Spinal cord (tissue), 10 donors: ENCODE measurements at places on chromosomes 16 and 17.

DNA sequence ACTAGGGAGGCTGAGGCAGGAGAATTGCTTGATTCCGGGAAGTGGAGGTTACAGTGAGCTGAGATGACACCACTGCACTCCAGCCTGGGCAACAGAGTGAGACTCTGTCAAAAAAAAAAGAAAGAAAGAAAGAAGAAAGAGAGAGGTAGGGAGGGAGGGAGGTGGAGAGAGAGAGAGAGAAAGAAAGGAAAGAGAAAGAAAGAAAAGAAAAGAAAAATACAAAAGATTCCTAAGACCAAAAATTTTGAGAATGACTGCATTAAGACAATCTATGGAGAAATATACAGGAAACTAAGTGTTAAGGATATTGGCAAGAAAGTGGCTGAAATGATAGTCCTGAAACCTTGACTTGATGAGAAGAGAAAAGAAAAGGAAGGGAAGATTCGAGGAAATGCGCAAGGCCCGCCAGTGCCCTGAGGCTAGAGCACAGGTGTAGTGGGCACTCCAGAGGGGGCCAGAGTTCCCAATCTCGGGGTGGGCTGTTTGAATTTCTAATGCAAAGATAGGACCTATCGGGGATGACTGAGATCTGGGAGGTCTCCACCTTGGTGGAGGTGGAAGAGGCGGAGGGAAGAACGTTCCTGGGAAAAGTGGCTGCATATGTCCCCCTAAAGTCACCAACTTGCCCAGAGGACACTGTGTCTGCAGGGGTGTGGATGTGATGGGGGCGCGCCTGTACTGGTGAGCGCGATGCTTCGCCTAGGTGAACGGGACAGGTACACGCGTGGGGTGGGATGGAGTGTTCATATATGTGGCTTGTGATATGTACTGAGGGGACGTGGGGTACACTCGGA is 654 bp upstream of the SCNN1B start:
- no peak for DNase-seq

- DNase-seq: no peak
Measured at GRCh38 chr17:34760931-34761495, 181.6 kb downstream of the TMEM132E start.

DNA sequence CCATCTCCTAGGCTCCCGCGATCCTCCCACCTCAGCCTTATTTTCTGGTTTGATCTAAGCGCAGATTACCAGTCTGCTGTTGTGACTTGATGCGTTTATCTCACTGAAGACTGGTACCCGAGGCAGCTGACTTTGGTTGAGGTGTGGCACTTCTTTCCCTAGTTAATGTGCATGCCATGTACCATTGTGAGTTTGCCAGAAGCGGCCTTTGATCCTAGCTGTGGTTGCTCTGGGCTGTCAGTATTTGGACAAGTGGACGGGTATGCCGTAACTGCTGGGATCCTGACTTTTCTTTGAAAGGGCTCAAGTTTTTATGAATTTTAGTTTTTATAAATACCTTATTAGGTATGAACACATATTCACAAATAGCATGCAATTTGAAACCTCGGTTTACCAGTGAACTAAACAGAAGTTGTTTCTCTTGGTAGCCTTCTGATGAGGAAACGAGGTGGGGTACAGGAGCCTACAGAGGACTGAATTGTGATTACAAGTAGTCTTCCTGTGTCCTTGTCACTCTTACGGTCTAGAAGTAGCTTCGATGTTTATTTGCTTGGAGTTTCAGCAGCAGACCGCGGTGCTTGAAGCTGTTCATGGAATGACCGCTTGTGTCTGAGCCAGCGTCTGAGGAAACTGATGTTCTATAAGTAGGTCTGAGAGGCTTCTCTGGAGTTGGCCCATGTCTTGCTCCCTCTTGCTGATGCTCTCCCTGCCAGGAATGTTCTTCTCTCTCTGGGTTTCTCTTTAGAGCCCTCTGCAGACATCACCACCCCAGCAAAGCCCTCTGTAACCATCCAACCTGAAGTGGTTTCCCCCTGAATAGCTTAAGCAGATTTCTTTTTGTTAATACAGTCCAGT is 40.0 kb downstream of the SEC14L1 start:
- DNase-seq: no peak

- DNase-seq: no peak
Measured at GRCh38 chr16:4208341-4208751, 33.5 kb downstream of the SRL start.

- DNase-seq: no peak
Measured at GRCh38 chr16:59210955-59211541, 476.9 kb upstream of the GOT2 start.

DNA sequence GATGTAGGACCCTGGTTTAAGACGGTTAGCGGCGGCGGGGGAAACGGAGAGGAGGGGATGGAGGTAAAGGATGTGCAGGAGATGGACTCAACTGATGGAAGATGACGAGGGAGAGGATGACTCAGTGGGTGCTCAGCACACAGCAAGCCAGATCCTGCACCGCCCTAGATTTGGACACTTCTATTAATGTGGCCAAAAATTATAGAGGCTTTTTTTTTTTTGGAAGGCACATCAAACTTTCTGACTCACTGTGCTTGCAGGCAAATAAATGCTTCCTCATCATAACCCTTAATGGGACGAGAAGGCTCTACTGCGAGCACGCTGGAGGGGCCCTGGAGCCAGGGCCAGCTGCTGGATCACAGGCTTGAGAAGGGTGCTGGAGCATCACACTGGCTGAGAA is 36.0 kb downstream of the RTN4RL1 start:
- DNase-seq: no peak

- DNase-seq: no peak
Measured at GRCh38 chr17:74814453-74814852, 38.3 kb upstream of the NAT9 start.

DNA sequence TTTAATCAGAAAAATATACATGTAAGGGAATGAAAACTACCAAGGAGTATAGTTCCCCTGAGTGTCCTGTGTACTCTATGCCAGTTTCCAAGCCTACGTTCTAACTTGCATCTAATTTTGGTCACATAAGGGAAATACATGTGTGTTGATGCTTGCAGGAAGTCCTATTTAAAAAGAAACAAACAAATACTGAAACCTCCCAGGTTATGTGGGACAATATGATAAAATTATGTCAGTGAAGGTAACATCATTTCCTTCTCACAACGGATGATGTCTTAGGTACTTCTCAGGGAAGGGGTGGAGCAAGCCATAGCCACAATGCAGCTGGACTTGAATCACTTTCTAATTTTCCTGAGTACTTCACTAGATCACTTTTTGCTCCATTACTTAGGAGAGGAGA is 115.9 kb downstream of the ZFHX3 start:
- DNase-seq: no peak

DNA sequence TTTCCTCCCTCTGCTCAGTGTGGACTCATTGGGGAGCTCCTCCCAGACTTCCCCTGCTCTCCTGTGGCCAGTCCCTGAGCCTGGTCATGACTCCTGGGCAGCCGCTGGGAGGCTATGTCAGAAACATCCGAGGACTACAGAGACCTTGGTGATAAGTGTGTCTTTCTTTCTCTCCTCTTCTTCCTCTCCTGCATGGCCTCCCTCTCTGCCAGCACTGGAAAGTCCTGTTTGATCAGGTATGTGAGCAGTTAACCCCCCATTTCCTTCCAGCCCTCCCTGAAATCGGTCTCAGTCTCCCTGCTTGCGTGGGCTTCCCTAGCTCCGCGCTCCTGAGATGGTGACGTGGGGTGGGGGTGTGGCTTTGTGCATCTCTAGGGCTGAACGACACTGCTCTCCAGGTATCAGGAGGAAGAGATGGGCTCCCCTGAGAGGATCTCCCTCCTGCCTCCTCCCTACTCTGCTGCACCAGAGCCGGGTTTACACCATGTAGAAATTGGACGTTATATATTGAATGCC is 2.1 kb downstream of the RHBDL3 start:
- no peak for DNase-seq
